ENCODE measurements at places on chromosomes 12 and 14.

- no peak for DNase-seq
Measured at GRCh38 chr12:104095289-104095688, 31.0 kb downstream of the HCFC2 start.

- DNase-seq = peak; percentile 50
Measured at GRCh38 chr14:93112891-93113677, 2.6 kb downstream of the ITPK1 start.

DNA sequence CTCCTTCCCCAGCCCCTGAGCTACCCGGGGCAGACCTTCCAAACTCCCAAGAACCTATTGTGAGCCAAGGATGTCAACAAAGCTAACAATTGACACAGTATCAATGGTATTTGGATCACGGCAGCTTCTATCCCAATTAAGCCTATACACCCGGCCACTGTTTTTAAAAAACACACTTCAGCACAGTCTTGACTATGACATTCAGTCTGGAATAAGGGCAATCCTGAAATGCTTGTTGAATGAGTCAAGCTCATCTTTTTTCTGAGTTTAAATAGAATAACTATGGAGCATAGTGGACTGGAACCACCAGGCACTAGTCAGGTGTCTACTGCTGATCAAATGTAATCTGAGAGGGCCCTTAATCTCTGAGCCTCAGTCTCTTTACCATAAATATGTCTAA, 5.7 kb downstream of the DENND5B start:
- no peak for DNase-seq

DNA sequence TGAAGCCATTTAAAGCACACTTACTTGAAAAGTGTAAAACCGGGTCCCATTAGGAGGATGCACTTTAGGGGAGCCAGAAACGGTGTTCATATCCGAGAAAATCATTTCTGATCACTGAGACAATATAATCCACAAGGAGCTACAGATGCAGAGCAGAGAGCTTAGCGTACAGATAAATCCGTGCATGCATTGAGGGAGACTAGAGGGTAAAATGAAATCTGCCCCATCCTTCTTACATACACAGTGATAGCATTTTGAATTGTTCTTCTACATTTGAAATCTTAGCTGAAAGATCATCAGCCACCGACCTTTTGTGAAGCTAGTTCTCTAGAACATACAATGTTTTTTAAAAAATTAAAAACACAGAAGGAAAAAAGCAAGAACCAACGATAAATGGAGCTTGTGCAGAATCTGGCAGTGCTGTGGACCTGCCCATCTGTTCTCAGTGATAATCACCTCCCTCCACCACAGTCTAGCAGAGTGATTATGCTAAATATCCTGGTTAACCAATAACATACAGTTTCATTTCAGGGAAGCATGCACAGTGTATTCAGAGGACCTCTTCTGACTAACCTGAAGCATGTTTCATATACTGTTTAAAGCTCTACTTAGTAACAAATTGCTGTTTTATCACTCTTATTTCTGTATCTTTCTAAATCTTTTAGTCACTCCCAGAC, 161.1 kb downstream of the PPFIA2 start:
- peak; percentile 84 for DNase-seq

DNA sequence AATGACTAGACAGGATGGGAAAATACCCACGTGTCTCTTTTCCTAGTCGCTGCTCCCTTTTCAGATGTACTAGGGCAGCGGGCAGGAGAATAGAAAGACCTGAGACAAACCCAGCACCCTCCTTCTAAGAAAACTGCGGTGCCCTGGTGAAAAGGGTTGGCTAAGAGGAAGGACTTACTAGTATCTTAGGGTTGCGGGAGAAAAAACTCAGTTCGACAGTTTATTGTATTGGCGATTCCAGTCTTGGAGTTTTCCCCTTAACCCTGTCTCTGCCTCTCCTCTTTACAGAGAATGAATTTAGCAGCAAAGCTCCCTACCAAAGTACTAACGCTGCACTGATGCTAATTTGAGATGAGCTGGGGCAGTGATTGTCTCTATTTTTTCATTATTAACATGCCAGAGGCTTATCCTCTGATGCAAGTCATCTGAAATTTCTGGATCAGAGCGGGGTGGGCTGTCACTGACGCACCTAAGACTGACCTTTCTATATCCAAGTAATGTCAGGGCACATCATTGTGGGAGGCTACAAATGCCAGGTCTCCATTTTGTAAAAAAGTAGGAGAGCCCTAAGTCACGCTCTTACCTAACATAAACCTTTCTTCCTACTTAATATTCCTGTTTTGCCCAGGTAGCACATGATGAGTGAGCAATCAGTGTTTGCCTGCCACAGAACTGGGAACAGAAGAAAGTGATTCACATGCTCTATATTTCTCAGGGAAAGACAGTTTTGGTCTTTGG, 916 bp upstream of the PAWR start:
- DNase-seq = no peak

GRCh38 chr12:49304161-49304560, 9.2 kb downstream of the PRPH start:
- no peak for DNase-seq

All from NCI-H2081 treated with DMSO at 0.1 percent for 48 hours (cell line).